ENCODE measurements at places on chromosomes 6 and 20.

GRCh38 chr20:40641202-40641601, 47.8 kb downstream of the MAFB start:
- no peak for DNase-seq

- no peak for DNase-seq
Observed at GRCh38 chr6:3355011-3355357, 96.2 kb downstream of the PSMG4 start.

DNA sequence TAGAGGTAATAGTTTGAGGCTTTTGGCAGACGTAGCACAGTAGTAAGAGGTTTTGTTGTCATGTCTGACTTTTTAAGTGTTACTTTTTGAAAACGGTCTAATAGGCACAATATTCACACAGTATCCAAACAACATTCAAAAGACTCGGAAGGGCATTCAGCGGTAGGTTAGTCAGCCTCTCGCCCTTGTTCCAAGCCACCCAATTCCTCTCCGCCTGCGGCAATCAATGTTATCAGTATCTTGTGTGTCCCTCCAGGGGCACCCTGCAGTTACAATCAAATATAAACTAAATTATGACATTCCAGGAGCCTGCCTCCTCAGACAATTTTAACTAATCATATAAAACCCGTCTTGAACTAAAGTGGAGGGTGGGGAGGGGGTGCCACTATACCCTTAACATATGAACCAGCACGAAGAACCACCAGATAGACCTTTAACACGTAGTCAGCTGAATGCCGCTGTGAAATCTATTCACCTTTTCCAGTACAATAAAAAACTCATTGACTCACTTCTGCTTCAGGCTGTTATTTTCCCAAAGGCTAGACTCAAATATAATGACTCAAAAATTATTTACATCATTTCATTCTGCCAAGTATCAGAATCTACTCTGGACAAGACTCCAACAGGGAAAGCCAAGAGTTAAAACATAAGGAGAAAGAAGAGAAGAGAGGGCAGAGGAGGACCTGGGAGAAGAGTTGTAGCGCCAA, 1.6 kb downstream of the TENT5A start:
- no peak for DNase-seq

DNA sequence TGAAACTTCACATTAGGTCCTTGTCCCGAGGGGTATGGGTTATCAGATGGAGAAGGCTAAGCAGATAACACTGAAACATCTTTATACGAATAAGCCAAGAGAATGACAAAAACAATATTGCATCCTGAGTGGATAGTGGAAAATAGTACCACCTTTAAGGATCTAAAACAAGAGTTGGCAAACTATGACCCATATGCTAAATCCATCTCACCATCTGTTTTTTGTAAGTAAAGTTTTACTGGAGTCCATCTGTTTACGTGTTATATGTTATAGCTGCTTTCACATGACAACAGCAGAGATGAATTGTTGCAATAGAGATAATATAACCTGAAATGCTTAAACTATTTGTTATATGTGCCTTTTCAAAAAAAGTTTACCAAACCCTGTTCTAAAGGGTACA, 76.1 kb upstream of the TRDN start:
- no peak for DNase-seq

DNA sequence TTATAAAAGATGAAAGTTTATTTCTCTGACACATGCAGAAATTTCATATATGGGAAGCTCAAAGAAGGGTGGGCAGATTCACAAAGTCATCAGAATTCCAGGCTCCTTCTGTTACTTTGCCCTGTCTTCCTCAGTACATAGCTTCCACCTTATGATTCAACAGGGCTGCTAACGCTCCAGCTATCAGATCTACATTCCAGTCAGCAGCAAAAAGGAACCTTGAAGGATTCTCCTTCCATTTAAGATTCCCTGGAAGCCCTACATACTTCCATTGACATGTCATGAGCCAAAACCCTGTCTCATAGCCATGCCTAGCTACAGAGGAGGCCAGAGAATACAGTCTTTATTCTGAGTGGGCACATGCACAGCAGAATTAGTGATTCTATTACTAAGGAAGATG, 103.3 kb downstream of the NCR2 start:
- no peak for DNase-seq

DNA sequence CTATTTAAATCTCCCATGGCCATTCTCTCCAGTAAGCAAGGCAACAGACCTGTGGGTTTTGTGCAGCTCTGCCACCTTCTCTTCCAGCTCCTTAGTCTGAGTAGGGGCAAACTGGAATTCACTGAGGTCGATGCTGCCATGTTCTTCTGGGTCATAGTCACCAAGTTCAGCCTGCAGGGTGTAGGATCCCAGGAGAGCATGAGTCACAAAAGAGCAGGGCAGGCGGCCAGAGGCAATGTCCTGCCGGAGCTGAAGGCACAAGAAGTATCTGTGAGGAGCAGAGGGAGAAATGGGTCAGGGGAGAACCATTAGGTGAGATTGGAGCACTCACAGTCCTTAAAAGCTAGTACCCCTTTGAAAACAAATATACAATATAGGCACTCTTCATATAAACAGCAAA, 73.7 kb downstream of the SMLR1 start:
- DNase-seq = no peak

Data from renal cortex interstitium (tissue), 15 donors.